Stimulated activated naive CD8-positive, alpha-beta T cell treated with anti-CD3 and anti-CD28 coated beads, Interleukin-15, Interleukin-2, amounts not matched to agents 100 U/mL and 50 U/mL, for 24 hours (primary cell): ENCODE measurements at places on chromosomes 6 and 20.

DNA sequence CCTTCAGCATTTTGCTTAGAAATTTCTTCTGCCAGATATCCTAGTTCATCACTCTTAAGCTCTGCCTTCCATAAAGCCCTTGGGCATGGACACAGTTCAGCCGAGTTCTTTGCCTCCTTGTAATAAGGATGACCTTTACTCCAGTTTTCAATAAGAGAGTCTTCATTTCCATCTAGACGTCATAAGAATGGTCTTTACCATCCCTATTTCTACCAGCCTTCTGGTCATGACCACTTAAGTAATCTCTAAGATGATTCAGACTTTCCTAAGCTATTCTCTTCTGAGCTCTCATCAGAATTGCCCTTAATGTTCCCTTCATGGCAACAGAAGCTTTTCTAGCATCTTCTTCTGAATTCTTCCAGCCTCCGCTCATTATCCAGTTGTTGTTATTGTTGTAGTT, 126.1 kb downstream of the TFAP2C start:
- DNase-seq: no peak

DNA sequence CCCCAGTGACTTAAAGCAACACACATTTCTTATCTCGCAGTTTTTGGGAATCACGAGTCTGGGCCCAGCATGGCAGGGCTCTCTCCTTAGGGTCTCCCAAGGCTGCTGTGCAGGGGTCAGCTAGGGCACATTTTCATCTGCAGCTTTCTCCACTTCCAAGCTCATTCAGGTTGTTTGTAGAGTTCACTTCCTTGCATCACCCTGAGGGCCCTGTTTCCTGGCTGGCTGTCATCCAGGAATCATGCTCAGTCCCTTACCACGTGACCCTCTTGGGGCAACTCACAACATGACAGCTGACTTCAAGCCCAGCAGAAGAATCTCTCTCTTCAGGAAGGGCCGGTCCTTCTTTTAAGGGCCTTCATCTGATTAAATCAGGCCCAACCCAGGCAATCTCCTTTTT, 21.3 kb downstream of the SNAP25 start:
- no peak for DNase-seq

- DNase-seq: no peak
Observed at GRCh38 chr6:154093231-154094044, 54.4 kb downstream of the OPRM1 start.

DNA sequence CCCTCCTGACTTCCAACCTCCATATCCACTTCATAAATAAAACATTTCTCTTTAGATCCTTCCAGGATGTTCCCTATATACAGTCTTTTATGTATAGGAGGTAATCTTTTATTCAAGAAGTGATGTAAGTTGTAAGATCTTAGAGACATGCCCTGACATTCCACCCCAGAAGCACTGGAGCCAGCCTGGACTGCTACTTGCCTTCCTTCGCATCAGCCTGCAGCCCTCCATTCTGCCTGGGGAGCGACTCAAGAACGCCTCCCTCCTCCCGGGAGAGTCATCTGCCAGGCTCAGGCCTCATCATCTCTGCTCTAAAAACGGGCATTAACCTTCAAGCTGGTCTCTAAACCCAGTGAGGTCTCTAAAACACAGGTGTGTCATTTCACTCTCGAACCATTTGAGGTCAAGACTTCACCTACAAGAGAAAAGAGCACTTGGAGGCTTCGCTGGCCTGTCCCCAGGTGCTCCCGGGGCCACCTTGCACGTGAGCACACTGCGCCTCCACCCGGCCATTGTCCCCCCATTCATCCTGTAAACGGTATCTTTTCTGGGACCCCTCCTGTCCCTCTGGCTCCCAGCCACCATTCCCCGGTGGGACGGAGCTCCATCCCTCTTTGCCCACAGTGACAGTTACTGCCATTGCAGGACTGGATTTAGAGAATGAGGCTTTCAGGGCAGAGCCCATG, 107.5 kb upstream of the PDE10A start:
- no peak for DNase-seq

DNA sequence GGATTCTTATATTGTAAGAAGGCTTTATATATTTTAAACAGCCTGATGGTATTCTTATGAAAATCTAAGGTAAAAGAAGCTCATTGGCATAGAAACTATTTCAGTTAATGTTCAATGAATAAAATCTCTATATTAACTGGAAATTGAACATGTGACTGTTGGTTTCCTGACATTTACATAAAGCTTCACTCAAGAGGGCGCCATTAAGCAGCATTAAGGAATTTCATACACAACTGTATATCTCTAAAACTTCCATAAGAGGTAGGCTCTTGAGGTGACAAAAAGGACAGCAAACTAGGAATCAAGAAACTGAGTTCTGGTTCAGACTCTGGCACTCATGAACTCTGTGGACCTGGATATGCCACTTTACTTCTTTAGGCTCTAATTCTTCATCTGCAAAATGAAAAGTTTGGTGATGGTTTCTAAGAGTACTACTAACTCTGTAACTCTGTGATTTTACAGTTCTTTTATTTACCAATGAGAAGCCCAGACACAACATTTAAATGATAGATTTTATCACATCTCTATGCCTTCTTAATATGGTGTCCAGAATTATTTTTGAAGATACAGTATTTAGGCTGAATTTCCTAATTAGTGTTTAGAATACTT, 147.5 kb downstream of the FLRT3 start:
- no peak for DNase-seq

GRCh38 chr6:26569433-26569764, 27.4 kb upstream of the ABT1 start:
- no peak for DNase-seq

GRCh38 chr6:99233219-99233618, 116.3 kb downstream of the FAXC start:
- no peak for DNase-seq

DNA sequence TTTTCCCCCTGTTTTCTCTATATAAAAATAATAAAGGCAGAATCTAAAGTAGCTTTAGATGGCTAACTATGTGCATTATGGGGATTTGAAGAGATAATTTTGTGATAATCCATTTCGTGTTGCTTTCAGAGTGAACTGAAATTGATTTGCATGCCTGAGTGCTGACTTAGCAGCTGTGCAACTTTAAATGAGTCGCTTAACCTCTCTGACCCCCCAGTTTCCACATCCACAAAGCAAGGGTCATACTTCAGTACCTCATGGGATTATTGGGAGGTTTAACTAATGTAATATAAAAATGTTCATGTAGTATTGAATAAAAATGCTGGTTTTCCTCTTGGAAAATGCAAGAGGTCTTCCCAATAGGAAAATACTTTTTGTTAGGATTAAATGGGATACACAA, 63.8 kb upstream of the FABP7 start:
- no peak for DNase-seq

GRCh38 chr20:22438926-22439325, 145.4 kb downstream of the FOXA2 start:
- DNase-seq: no peak
